Activated CD4-positive, alpha-beta T cell treated with anti-CD3 and anti-CD28 coated beads for 24 hours (primary cell): ENCODE measurements at places on chromosomes 7 and 10.

- DNase-seq = no peak
Observed at GRCh38 chr10:46560952-46561351, 4.5 kb upstream of the GPRIN2 start.

- DNase-seq = no peak
Observed at GRCh38 chr7:143015926-143016490, 10.9 kb downstream of the OR9A2 start.

- no peak for DNase-seq
Observed at GRCh38 chr7:110786328-110786965, 304.5 kb upstream of the LRRN3 start.

DNA sequence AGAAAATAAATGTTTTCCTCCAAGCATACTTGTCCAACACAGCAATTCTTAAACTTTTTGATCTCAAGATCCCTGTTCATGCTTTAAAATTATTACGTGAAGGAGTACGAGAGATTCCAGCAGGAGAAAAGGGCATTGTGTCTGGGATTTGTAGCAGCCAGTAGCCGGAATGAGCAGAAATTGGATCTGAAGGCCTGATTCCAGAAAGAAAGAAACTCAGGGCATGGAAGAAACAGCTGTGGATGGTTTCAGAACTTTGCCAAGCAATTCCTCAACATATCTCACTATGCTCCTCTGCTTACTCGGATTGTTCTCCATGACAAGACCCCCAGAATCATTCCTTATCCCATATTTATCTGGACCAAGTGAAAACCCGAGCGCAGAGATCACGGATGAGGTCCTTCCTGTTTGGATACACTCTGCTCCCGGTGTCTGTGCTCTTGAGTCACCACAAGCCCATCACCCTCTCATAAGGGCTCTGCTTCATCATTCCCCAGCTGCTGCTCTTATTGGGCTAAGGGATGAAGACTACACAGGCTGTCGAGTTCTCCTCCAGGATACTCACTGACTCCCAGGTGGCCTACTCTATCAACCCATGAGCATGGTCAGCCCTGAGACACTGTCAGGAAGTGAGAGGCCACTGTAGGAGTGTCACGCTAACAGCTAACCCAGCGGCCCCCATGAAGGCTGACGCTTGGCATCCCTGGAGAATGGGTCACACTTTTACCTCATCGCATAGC is 121.0 kb upstream of the LANCL2 start:
- no peak for DNase-seq

DNA sequence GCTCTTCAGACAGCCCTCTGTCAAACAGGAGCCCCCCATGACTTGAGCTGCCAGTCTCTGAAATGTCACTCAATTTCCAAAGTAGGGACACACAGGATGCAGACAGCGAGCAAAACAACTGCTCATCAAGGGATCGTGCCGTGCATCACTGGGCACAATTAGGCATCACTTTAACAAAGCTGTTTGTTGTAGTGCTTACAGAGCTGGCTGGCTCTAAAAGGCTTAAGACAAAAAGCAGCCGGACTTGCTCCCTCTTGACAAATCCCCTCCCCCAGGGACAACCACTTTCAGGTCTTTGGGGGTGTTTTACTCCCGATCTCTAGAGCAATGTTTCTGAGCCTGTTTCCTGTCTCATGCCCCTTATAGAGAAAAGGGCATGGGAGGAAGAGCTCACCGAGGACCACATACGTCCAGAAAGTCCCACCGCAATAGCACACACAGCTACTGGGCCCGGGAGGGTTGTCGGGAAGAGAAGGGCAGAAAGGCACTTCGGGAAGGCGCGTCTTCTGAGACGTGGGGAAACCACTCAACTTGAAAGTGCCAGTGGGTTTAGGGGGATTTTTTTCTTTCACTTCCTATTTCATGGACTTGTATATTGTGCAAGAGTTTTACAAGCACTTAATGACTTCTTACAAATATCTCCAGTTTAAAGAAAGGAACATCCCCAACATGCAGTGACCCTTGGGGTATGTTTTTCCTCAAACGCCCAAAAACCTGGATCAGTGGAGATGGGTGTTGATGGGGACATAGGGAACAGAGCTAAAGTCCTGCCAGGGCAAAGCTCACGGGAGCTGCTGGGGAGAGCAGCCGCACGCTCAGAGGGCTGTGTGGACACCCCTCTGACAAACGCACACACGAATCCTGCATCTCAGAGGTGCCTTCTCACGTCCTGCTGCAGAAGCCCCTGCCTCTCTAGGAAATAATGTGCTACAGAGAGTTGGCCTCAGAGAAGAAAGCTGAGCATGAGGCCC is 27.1 kb downstream of the LRRC20 start:
- DNase-seq = no peak

GRCh38 chr10:101225846-101226421 is 3.3 kb downstream of the LBX1 start:
- DNase-seq = no peak

DNA sequence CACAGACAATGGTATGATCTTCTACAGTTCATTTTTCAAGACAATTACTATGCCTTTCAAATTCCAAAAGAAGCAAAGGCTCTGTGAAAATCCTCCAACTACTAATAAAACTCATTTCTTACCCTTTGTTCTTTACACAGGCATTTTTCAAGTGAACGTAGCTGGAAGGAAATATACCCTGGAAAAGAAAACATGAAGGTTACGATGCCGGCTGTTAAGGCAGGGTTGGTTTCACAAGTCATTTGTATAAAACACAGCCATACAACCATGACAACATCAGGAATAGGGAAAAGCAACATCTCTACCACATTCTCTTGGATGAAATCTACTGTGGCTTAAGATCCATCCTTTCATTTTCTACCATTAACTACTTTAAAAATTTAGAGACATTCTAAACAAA is 207.9 kb downstream of the DOCK4 start:
- no peak for DNase-seq

- no peak for DNase-seq
Observed at GRCh38 chr10:89398003-89398749, 5.8 kb downstream of the IFIT1 start.

GRCh38 chr7:44530990-44531389 is 10.1 kb downstream of the NPC1L1 start:
- no peak for DNase-seq

DNA sequence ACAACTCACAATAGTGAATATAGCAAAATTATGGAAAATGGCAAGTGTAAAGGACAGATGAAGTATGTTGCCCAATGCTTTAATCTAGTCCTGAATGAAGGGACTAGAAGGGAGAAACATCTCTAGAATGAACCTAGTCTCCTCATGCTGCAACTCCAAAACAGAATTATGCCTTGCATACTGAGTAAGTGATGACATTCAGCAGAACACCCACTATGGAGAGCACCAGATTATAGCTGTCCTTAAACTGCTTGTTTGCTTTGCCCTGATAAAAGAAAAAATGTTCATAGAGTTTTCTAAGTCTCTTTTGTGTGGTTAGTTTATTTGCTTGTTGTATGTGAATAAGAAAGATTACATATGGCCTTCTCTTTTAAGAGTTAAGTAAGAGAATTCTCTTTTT is 7.8 kb upstream of the HGF start:
- no peak for DNase-seq

- DNase-seq = no peak
Observed at GRCh38 chr7:77933394-77933793, 134.8 kb downstream of the PHTF2 start.

GRCh38 chr10:1736972-1737221 is 428 bp downstream of the ADARB2 start:
- no peak for DNase-seq

GRCh38 chr10:84825330-84825729 is 496.9 kb downstream of the CCSER2 start:
- DNase-seq = no peak

DNA sequence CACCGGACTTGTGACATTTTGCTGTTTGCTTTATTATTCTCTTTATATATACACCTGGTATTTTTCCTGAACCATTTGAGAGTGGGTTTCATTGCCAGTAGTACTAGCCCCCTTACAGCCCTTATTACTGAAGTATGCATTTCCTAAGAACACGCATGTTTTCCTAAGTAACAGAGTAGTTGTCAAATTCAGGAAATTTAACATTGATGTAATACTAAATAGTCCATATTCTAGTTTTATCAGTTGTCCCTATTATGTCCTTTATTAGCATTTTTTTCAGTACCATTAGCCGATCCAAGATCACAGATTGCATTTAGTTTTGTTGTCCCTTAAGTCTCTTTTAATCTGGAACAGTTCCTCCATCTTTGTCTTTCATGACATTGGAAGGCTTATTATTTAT is 8.0 kb downstream of the KMT2E start:
- no peak for DNase-seq

- DNase-seq = no peak
Observed at GRCh38 chr10:92740762-92741161, 51.0 kb downstream of the HHEX start.

GRCh38 chr7:3493499-3493898 is 192.4 kb downstream of the SDK1 start:
- DNase-seq = no peak

DNA sequence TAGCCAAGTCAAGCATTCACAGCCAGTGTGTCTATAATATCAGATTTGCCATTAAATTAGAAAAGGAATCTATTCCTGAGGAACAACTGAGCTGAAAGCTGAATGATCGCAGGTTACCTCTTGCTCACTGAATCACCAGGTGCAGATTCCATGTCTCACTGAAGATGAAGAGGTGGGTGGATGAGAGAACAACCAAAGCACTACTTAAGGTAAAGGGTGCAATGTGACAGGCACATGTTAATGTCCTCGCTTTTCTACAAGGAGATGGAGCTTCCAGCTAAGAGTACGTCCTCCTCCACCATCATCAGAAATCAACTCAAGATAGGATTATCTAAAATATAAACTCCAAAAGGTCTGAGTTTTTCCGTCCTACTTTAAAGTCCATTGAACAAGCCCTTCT is 4.6 kb downstream of the SORCS1 start:
- DNase-seq = no peak

DNA sequence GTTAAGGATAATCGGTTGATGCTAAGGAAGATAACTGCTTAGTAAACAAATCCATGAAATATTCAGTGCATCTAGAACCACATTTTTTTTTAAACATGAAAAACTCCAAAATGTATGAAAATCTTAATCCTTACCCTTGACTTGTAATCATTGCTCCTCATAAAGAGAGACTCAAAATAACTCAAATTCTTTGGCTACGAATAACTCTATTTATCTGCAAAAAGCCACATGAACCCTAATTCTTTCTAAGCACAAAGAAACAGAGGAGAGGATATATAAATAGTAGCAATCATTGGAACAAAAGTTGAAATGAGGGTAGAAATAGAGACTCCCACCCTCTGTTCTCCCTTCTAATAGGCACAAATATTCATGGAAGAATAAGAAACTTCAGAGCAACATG is 40.2 kb downstream of the ANK3 start:
- DNase-seq = no peak

GRCh38 chr10:112739592-112740353 is 210.3 kb upstream of the TCF7L2 start:
- no peak for DNase-seq

GRCh38 chr10:3353235-3353634 is 180.7 kb upstream of the PITRM1 start:
- DNase-seq = no peak

DNA sequence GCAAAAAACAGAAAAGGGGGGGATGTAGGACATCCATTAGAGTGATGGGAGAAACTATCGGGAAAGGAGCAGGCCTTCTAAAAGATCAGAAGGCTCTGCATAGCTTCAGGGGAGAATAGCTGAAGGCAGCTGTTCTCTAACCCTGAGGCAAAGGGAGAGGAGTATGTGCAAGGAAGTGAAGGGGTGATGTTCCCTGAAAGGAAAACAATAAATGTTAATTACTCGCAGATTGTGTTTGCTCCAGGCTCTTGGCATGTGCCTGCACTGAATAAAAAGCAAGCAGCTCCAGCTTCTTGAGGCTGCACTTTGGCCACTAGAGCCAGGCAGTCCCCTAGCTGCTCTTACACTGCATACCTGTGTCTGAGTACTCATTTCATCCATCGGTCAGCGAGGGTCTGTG is 14.4 kb upstream of the STARD3NL start:
- DNase-seq = no peak

GRCh38 chr10:72846238-72846637 is 47.3 kb upstream of the OIT3 start:
- no peak for DNase-seq

- no peak for DNase-seq
Observed at GRCh38 chr10:117217196-117217761, 20.0 kb downstream of the KCNK18 start.

- peak; percentile 89 for DNase-seq
Observed at GRCh38 chr7:32846630-32847225, 44.8 kb downstream of the KBTBD2 start.

GRCh38 chr10:16789765-16790164 is 27.5 kb downstream of the RSU1 start:
- no peak for DNase-seq
